ENCODE measurements at places on chromosomes 1 and 21. TPM values are rescaled to one million over a fixed set of nuclear protein-coding genes. Genes with fewer than 3 reads are reported as not detected.
A peak's percentile ranks its signal among the peaks of the same experiment; 100 is the strongest.

DNA sequence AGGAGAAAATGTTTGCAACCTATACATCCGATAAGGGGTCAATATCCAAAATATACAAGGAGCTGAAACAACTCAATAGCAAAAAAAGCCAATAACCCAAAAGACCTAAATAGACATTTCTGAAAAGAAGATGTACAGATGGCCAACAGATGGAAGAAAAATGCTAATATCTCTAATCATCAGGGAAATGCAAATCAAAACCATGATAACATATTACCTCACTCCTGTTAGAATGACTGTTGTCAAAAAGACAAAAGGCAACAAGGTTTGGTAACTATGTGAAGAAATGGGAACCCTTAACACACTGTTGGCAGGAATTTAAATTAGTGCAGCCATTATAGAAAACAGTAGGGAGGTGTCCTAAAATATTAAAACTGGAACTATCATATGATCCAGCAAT lies 74.7 kb downstream of the LEPR start:
- DNase-seq: no peak

DNA sequence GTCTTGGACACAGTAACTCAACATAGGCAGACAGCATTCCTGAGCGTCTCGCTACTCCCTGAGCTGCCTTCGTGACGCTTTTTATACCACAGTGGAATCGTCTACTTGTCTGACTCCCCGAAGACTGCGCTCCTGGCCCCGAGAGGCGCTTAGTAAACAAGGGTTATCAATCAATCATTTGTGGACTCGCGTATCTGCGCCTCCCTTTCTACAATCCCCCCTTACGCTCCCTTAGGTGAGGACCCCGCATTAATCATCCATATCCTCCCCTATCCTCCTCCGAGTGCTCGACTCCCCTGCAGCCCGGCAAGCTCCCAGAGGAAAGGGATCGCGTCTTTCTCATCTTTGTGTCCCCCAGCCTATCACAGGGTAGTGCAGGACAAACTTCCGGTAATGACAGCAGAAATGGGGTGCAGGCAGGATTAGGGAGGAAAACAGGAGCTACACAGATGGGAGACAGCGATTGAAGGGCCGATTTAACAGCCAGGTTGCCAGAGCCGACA lies 522 bp downstream of the TMEM59 start:
- peak; percentile 28 for DNase-seq

The AKR1A1 gene
- 45.8 TPM for polyA plus RNA-seq

GRCh38 chr1:53147174-53147573 lies 4.7 kb upstream of the SLC1A7 start:
- DNase-seq: no peak

DNA sequence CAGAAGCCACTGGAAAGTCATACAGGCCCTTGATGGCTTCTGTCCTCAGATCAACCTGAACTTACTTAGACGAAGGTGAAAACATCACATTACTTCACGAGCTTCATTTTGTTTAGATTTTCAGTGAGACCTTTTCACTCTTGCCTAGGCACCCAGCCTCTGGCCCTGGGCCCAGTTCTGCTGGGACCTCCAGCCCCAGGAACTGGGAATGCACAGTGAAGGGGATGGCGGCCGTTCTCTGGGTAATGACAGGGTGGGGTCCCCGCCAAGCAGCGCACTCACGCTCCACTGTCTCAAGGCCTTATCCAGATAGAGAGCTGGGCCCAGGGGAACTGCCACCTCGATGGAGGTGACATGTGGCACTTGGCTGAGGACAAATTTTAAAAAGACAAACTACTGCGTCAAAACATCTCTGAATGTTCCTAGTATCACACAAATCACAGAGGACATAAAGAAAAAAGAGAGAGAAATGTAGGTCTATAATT lies 54.8 kb downstream of the NPHP4 start:
- no peak for DNase-seq

DNA sequence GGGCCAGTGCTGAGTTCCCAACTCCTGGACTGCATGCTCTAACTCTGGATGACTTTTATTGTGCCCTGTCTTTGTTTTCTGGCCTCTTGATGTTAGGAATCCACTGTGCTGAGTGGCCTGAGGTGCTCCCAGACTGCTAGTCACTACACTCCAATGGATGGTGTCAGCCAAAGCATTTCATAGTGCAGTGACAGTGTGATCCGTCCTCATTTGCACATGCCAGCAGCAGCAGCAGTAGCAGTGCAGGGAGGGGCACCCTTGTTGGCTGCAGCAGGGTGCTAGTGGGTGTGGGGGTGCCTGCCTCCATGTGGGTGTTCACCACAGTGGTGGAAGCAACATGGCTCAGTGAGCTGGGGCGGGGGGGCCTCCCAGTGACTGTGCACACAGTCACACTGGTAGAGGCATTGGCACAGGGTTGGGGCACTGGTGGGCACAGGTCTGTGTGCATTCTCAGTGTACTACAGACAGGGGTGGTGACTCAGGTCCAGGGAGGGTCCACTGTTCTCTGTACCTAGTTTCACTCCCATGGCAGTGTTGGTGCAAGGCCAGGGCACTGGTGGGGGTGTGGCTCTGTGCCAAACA lies 214.0 kb downstream of the ZC3H11B start:
- no peak for DNase-seq

Measured in heart left ventricle (tissue), 16 donors.